NCI-H69 (cell line): ENCODE measurements at places on chromosomes 16 and 17.

GRCh38 chr16:83098536-83098935 lies 471.8 kb downstream of the CDH13 start:
- no peak for DNase-seq

- no peak for DNase-seq
Measured at GRCh38 chr17:83052241-83052564, 27.2 kb upstream of the METRNL start.

DNA sequence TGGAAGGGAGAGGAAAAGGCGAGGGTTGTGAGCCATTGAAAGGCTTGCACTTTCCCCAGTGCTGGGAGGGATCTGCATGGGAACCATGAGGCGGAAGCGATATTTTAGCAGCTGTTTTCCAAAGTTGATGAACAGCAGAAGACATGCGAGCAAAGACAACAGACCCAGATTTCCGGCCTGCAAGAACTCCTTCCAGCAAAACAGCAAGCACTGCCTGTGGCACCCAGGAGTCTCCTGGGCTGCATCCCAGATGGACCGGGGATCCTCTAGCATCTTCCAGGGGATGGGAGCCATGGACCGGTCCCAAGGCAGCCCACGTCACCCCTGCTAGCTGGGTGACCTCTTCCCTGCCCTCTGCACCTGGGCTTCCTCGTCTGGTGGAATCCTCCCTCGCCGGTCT lies 162.8 kb downstream of the IRF8 start:
- no peak for DNase-seq

DNA sequence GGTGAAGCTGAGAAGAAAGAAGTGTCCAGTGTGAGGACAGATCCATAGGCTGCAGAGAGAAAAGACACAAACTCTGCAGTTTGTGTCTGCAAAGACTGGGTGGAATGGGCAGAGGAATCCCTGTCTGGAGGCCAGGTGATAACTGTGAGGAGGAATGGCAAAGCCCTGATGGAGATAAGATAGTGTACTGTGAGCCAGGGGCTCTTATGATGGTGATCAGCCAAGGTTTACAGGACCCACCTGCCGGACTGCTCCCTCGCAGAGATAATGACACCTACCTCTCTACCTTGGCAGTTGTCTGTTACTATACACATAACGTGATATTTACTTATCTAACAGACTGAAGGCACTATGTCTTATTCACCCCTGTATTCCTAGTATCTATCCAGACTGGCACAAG lies 92.6 kb upstream of the ASIC2 start:
- DNase-seq = no peak

GRCh38 chr17:33498069-33498468 lies 205.0 kb upstream of the ASIC2 start:
- DNase-seq = no peak

DNA sequence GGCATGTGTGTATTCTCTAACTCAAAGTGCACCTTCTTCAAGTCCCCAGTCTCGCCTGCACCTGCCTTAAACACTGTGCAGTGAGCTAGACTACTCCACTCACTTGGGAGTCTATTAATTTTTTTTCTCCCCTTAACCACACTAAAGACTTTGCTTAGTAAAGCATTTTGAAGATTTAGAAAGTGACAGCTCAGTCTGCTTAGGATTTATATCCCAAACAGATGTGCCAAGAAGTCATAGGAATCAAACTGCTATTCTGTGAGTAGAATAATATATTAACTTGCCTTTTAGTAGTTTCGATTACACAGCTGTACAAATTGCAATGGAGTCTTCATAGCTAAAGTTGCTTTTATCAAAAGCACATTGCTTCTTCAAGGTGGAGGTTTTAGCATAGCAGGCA lies 47.2 kb upstream of the MED13 start:
- no peak for DNase-seq

DNA sequence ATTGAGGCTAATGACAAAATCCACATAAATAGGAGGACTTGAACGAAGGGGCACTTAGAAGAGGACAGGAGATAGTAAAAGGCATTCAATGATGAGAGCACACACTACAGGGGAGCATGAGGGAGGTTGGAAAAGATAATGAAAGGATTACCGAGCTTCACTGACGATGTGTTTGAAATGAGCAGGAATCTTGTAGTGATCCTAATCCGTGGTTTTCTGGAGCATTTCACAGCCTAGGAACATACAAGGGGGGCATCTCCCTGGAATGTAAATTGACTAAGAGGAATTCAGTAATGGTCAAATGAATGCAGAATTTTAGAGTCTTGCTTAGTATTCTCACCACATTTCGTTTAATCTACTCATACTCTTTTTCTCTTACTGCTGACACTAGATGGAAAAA lies 5.2 kb downstream of the ATMIN start:
- DNase-seq = no peak

DNA sequence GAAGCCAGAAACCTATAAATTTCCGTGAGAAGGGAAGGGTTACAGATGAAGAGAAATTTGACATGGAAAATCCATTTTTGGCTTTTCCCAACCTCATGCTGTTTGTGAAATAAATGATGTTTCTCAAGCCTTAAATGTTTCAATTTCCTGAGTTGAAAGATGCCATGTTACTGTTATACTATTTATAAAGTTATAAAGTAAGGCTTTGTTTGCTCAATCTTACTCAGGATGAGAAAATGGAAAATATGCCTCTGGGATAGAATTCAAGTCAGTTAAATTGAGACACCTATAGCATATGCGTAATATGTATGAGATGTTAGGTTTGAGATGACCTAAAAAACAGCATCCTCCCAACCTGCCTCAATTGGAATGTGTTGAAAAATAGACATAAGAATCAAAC lies 19.9 kb upstream of the FAM20A start:
- DNase-seq = no peak

- no peak for DNase-seq
Measured at GRCh38 chr17:78362232-78362631, 2.4 kb upstream of the SOCS3 start.

GRCh38 chr16:878072-878784 lies 77.7 kb upstream of the GNG13 start:
- peak; percentile 72 for DNase-seq

DNA sequence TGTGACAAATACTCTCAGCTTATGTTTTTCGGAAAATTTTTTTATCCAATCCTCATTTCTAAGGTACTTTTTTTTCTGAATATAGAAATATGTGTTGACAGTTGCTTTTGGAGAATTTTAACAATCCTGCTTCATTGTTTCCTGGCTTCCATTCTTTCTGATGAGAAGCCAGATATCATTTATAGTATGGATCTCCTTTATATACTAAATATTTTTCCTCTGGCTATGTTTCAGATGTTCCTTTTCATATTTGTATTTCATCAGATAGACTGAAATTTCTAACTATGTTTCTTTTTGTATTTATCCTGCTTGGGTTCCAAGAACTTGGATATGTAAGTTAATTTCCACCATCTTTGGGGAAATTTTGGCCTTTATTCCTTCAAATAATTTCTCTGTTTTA lies 138.9 kb upstream of the CDH11 start:
- DNase-seq = no peak

- DNase-seq = no peak
Measured at GRCh38 chr17:69130627-69131296, 10.9 kb downstream of the ABCA6 start.

- peak; percentile 29 for DNase-seq
Measured at GRCh38 chr17:8189041-8189710, 804 bp downstream of the BORCS6 start.

GRCh38 chr17:35786941-35787432 lies 8.5 kb downstream of the MMP28 start:
- no peak for DNase-seq

DNA sequence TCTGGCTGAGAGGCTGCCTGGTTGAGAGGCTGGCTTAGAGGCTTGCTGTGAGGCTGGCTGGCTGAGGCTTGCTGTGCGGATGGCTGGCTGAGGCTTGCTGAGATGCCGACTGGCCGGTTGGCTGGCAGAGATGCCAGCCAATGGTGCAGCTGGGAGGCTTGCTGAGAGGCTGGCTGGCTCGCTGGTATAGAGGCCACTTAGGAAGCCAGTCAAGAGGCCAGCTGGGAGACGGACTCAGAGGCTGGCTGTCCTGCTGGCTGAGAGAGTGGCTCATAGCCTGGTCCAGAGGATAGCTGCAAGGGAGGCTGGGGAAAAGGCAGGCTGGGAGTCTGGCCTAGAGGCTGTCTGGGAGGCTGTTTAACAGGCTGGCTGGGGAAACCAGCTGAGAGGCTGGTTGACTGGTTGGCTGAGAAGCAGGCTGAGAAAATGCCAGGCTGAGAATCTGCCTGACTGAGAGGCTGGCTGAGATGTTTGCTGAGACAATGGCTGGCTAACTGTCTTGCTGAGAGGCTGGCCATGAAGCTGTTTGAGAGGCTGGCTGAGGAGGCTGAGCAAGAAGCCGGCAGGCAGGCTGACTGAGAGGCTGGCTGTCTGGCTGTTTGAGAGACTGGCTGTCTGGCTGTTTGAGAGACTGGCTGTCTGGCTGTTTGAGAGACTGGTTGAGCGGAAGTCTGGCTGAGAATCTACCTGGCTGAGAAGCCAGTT lies 37.5 kb upstream of the ACSM2B start:
- DNase-seq = no peak

DNA sequence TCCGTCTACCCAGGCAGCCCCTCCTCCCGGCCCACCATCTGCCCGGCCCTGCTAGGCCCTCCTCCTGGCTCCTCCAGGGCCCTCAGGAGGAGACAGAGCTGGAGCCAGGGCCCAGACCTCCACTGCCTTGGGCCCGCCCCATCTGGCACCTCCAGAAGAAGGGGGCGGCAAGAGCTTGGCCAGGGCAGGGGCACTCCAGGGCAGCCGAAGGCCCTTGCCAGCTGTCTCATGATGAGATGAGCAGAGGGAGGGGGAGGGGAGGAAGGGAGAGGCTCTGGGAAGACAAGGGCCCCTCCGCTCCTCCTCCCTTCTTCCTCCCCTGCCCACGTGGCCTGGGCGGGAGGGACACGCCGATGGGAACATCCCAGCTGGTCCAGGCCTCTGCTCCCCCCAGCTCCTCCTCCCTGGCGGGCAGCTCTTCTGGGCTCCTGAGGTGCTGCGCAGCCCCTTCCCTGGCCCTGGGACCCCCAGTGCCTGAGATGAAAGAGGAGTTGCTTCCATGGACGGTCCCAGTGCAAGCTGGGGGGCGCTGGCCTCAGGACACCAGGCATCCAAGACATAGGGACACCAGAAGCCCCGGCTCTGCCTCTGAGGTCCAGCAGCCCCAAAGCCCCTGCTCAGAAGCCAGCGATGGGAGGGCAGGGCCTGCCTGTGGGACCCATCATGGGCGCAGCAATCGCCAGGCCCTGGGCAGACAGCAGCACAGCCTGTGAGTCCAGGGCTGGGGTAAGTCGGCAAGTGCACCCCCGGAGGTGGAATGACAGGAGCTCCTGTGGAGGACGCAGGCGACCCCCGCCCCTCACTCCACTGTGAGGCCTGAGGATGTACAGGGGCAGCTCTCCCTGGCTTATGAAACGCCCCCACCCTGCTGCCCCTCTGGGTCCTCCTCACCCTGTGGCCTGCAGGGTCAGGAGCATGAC lies 23.6 kb upstream of the ENPP7 start:
- DNase-seq = peak; percentile 73

DNA sequence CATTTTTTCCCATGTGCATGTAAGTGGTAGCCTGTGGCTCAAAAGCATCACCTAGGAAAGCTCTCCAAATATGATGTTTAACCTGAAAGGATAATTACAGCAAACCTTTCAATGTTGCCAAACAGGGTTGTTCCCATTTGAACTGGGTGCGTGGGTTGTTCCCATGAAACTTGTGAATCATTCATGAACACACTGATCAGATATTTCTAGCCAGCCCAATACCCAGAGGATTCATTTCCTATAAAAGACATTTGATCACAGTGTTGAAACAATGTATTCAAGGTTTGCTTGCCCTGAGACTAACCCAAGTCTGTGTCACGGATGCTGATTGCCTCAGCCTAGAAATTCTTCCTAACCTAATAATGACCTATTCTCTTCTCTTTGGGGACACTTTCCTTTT lies 12.9 kb downstream of the KRT39 start:
- DNase-seq = no peak

DNA sequence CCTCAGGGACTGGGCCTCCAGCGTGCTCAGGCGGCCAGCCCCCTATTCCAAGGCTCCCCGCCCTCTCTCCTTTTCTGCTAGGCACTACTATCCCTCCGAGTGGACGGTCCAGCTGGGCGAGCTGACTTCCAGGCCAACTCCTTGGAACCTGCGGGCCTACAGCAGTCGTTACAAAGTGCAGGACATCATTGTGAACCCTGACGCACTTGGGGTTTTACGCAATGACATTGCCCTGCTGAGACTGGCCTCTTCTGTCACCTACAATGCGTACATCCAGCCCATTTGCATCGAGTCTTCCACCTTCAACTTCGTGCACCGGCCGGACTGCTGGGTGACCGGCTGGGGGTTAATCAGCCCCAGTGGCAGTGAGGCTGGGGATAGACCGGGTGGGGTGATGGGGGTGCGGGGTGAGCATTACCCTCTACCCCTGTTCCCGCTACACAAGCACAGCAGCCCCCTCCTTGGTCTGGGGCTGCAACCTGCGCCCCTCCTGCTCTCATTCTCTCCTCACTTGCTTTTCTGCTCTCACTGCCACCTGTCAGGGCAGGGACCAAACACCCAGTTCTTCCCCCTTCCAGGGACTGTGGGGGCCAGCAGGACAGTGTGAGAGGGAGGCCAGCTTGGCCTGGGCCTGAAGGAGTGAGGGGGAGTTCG lies 1.1 kb downstream of the PRSS41 start:
- DNase-seq = no peak

- DNase-seq = no peak
Measured at GRCh38 chr16:86354641-86355513, 155.4 kb upstream of the FOXF1 start.
